Caco-2 (cell line): ENCODE measurements at places on chromosomes 5 and 9.
A peak's percentile ranks its signal among the peaks of the same experiment; 100 is the strongest.

- DNase-seq: no peak
These were observed 97.8 kb downstream of the GPR21 start for GRCh38 chr9:123131258-123131657.

DNA sequence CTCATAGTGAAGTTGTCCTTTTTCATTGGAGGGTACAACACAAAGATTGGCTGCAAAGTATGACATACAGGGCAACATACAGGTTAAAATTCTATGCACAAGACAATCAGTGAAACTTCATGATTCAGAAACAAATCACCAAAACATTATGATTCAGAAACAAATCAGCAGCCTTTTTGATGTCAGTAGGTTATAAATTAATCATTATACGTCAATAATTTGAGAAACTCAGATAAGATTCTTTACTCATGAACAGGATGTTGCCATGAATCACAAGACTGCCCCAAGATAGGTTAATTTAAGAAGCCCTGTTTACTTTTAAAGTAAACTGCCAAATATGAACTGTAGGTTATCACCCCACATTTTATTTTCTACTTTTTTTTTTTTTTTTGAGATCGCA lies 62.2 kb upstream of the IL33 start:
- no peak for DNase-seq

- no peak for DNase-seq
These were observed 32.2 kb downstream of the HRH2 start for GRCh38 chr5:175690025-175690424.

DNA sequence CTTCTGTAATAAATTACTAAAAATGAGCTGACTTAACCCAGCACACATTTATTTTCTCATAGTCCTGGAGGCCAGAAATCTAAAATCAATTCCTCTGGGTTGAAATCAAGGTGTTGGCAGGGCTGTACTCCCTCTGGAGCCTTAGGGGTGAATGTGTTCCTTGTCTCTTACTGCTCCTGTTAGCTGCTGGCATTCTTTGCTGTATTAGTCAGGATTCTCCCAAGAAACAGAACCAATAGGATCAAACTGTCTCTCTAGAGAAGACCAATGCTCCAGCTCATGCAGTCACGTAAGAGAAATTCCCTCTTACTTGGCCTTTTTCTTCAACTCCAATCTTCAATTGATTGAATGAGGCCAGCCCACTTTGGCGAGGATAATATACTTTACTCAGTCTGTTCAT lies 15.3 kb upstream of the CD180 start:
- DNase-seq: no peak

- no peak for DNase-seq
These were observed 53.3 kb upstream of the CTSL start for GRCh38 chr9:87672586-87672985.

- no peak for DNase-seq
These were observed 630 bp downstream of the POLE3 start for GRCh38 chr9:113409883-113410206.

DNA sequence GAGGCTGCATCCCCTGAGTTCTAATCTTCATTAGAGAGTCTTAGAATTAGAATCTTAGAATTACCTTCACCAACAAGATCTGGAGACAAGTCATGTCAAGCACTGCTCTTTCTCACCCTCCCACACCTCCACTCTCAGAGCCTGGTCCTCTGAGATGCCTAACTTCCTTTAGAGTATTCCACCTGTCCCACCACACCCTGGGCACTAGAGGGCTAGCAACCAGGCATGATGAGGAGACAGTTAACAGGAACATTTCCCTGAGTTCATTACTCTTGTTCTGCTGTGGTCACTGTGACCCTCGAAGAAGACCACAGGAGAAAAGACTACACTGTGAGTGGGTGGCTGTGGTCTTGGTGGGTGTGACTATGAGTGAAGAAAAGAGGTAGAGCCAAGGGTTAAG lies 25.2 kb upstream of the MAP1B start:
- DNase-seq: no peak

- DNase-seq: peak; percentile 88
These were observed 111.1 kb downstream of the VAV2 start for GRCh38 chr9:133880851-133881661.

DNA sequence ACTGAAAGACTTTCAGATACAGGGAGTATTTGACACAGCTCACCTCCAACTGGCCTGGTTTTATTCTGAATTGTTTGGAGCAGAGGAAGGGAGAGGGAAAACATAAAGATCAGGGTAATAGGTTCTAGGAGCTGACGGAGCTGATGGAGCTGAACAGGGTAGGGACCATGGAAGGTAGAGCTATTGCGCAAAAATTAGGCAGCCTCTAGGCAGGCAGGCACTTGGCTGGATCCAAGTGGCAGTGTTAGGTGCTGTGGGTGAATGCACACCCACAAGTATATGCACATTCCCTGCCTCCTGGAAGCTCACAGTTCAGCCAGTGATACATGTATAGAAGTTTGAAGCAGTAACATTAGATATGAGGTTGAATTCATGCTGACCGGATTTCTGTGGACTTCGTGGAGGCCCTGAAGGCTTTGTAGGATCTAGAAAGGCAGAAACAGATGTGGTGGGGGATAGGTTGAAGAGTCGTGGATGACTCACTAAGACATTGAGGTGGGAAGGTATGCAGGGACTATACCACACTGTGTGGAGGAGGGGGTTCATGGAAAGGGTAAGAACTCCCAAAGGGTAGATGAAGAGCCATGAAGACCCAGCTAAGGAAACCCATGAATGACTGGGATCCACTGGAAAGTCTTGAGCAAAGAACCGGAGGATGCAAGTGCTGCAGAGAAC lies 50.8 kb downstream of the WWC1 start:
- DNase-seq: no peak

- no peak for DNase-seq
These were observed 2.5 kb upstream of the HNRNPAB start for GRCh38 chr5:178201927-178202235.

GRCh38 chr5:52468976-52469375 lies 318.7 kb upstream of the ITGA1 start:
- no peak for DNase-seq

DNA sequence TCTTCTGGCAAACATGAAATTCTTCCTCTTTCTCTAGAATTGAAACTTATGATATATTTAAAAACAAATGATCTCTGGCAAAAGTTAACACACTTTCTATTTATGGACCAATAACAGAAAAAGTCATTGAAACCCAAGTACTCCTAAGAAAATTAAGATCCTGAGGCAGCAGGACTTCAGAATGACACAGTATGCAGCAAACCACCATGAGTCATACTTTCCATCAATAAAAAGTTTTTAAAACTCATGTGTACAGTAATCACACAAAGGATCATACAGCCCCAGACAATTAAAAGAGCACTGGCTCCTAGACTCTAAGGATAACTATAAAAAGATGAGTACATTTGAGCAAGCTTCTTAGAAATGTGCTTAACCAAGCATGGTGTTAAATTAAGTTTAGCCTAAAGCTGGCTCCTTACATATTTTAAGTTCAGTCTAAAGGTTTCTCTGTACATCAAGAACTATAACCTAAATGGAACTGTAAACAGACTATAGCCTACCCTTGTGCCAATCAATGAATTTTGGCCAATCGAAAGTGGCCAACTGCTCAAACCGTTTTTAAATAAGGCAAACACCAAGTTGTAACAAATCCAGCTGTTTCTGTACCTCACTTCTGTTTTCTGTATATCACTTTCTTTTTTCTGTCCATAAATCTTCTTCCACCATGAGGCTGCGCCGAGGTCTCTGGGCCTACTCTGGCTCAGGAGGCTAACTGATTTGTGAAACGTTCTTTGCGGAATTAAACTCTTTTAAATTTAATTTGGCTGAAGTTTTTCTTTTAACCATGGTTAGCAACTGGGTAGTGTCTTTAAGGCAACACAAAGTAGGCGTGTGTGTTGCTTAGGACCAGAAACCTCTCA lies 232.1 kb upstream of the PIK3R1 start:
- DNase-seq: no peak

DNA sequence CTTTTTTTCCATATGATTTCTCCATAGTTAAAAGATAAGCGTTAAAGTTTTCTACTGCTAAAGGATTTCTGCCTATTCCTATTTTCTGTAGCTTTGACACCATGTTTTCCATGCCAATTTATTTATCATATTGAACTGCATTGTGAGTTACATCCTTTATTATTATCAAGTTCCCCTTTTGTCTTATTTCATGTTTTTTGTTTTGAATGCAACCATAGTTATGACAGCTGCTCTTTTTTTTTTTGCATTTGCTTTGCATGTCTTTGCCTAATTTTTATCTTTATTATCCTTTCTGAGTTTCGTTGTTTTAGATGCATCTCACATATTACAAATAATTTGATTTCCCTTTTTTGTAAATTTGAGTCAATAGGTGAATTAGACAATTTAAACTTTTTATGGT lies 161.5 kb downstream of the DEPDC1B start:
- DNase-seq: no peak

DNA sequence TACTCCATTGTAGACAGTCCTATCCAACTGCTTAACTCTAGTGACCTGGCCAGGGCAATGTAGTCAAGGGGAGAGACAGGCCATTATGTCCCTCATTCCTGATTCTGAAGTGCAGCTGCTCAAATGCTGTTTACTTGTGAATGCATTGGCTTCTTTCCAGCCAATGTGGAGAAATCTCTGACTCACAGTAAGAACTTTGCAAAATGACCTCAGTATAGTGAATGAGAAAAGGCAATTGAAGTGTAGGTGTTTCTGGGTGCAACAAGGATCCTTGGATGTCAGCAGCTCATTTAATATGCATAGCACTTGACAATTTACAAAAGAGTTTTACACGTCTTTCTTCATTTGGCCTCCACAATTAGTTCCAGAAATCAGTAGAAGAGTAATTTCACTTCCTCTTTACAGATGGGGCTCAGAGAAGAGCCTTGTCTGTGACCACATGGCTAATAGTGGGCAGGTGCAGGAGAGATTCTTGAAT lies 367.2 kb downstream of the OSTF1 start:
- no peak for DNase-seq

DNA sequence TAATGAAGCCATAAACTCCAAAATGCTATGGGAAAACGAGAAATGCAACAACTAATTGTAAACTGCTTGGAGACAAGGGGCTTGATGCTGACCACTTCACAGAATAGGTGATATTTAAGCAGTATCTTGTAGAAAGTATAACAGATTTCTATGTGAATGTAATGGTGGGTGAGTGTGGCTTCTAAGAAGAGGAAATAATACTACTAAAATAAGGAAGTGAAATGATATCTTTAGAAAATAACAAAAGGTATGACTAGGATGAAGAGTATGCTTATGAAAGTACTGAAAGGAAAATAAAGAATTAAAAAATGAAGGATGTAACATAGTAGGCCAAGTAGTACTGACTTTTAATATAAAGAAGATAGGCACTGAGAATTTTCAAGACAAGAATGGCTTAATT lies 94.2 kb downstream of the AGTPBP1 start:
- no peak for DNase-seq

- no peak for DNase-seq
These were observed 36.8 kb upstream of the SNX2 start for GRCh38 chr5:122738088-122738487.

DNA sequence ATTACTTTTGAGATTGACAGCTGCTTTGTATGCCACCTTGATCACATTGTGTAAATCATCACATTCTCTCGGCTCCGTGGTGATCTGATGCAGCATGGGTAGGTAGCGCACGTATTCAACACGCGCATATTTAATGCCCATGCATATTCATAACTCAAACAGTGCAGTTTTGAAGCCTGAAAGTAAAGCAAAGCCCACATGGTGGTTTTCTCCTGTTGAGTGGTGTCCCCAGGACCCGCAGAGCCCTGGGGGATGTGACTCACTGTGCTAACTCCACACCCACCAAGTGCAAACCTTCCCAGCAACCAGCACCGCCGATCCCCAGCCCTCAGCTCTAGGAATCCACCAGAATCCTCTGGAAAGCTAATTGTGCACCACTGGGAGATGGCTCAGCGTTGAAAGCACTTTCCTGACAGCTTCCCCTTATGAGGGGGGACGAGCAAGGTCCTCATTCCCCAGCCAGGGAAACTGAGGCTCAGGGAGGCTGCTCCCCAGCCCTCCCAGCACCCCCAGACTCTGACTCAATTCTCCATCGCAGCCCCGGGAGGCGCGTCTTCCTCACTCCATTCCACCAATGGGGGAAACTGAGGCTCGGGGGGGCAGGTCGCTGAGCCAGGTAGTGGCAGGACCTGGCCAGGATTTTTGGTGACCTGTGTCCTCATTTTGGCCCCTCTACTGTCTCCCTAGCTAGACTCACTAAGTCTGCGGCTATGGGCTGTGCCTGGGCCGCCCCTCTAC lies 46.4 kb downstream of the SARDH start:
- no peak for DNase-seq

- no peak for DNase-seq
These were observed 10.7 kb downstream of the LYSMD3 start for GRCh38 chr5:90518661-90519060.

DNA sequence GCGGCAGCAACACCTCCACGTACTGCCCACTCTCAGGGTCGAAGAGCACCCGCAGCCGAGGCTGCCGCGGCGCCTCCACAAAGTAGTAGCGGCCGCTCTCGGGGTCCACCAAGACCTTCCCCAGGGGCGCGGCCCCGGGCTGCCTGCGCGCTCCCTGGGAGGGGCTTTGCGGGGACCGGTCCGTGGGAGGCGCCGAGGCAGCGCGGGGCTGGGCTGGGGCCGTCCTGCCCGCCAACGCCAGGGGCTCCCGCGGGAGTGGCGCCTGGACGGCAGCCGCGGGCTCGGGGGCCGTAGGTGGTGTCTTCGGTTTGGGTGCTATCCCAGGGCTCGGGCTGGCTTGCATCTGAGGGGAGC lies 2.6 kb upstream of the MZB1 start:
- no peak for DNase-seq

DNA sequence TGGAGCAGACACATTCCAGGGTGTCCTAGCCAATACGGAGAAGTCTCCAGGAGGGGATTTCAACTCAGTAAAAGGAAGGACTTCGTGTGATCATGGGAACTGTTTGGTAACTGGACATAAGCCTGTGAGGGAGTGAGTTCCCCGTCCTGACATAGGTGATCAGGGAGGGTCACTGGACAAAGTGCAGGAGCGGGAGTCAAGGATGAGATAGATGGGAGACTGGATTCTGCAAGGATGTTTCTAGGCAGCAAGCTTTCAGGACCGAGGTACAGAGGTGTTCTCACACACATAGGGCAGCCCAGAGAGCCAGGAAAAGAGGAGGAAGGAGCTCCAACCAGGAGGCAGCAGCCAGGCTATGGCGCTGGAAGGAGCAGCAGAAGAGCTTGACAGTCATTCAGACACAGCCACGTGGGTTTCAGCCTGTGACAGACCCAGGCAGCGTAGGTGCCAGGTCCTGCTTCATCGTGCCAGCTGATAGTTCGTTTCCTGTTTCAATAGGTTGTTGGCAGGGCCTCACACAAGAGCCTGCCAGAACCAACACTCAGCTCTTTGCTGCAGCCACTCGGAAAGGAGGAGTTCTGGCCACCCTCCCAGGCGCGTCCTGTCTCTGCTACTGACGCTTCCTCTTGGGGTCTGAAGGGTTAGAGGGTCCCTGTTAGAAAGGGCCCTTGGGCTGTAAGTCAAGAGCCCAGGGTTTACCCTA lies 84.1 kb downstream of the AMBP start:
- DNase-seq: no peak

DNA sequence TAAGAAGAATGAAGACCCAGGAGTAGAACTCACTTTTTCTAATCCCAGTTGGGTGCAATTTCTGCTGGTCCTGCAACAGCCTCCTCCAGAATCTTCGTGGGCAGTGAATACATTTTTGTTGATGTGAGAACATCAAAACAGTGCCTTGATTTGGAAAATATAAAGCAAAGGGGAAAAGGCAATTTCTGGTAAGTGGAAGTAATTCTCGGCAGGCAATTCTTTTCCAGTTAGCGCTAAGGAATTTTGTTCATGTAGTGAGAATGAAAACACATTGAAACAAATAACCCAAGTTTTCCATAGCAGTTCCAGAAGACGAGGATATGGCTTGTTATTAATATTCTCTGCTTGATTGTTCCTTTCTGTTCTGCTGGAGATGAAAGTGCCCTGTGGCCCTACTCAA lies 178.7 kb downstream of the SPATA31D1 start:
- no peak for DNase-seq

- no peak for DNase-seq
These were observed 245.4 kb downstream of the MLLT3 start for GRCh38 chr9:20376731-20377375.
